NCI-H510A (cell line): ENCODE measurements at places on chromosomes 13 and 19.

DNA sequence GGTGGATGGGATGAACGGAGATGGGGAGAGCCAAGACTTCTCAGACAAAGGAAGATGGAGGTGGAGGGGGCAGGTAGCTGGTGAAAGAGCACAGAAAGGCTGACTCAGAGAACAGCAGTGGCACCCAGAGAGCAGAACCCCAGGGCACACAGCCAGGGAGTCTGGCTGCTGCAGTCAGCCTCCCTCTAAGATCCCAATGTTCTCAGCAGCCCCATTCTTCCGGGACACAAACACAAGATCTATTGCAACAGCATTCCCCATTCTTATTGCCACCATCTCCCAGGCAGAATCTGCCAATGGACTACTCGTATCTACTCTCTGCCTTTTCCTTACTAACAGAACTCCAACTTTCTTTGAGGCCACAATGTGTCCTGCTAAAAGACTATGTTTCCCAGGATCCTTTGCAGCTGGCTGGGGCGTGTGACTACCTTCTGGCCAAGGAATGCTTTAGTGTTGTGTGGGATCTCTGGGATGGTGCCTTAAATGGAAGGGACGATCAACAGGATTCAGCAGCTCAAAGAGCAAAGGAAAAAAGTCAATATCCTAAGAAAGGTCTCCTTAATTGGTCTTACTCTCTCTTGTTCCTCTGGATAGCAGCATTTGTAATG is 7.5 kb downstream of the THAP8 start:
- DNase-seq: no peak

DNA sequence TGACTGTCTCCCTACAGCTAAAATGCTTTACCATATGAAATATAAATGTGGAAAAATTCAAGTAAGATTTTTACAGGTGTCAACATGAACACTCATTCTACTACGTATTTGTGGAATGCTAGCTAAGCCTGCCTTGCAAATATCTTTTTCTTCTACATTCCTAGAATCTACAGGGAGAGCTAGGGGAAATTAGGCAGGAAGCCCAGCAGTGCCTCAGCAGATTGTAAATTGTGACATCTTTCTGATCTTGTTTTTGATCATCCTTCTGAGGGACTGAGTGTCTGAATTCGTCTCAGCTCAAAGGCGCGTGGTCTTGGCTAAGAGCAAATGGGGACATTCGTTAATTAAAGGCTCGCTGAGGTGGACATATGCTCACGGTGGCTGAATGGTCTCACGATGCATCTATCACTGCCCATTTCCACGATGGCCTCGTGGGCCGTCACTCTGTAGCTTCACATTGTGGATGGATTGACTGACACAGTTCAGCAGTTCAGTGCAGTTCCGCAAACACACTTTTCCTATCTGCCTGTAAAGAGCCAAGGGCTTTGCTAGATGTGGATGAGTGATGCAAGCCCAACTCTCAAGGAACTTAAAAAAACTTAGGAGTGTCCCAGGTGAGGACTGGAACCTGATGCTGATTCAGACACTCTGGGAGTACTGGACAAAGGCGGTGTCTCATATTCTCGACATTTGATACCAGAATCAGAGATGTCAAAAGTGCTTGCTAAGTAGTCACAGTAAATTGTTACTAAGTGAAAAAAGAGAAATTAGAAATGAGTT is 562.5 kb downstream of the EFNB2 start:
- DNase-seq: no peak

GRCh38 chr13:62924395-62924794 is 1508.7 kb upstream of the PCDH20 start:
- DNase-seq: no peak

- no peak for DNase-seq
Observed at GRCh38 chr19:35281303-35281702, 1.0 kb upstream of the HAMP start.

DNA sequence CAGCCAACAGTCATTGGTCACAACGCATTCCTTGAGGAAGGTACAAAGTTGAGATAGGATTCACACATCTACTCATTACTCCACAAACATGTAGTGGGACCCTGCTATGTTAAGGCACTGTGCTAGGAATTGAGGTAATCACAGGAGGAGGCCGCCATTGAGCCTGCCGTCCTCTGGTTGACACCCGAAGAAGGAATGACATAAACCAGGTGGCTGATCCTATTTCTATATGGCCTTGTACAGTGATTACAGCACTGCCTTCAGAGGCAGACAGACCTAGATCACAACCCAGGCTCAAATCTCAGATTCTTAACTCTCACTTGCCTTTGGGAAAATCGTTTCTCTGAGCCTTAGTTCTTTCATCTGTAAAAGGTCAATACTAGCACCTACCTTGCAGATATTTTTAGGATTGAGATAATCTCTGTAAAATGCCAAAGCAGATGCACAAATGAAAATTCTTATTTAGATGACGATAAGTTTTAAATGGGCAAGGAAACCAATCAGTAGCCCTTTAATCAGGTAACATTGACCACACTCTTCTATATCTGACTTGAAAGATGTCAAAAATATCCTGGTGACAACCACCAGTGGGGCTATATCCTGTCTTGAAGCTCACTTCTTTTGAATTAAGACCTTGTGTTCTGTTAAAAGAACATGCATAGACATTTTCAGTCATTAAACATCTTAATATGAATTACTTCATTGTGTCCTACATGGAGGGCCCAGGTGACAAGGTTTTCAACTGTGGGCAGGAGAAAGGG is 251.6 kb downstream of the KCTD12 start:
- no peak for DNase-seq
